ENCODE measurements at places on chromosomes 3 and 15.

- DNase-seq = peak; percentile 80
Observed at GRCh38 chr3:107117922-107118536, 259.2 kb upstream of the CCDC54 start.

DNA sequence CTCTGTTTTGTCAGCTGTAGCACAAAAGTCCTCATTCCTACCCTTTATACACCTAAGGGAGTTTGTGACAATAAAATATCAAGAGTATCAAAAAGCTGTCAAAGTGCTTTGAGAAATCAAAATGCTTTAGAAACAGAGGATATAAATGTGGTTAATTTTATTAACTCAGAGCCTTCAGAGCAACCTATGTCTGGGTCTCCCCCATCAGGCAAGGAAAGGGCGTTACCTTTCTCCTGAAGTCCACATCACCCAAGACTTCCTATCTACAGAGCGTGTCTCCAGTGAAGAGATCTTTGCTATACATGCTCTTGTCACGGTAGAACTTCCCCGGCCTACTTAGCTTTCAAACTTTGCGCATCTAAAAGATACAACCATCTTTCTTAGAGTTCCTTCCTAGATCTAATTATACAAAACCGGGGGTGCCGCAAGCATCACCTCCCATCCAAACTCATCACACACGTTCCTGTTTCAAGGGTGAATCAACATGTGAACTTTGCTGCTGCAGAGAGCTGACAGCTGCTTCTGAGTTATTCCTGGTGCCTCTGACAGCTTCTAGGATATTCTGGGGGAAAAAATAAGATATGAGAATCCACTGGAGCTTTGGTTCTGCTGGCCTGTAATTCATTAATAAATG lies 93.0 kb downstream of the RARB start:
- DNase-seq = no peak

- DNase-seq = no peak
Observed at GRCh38 chr3:101567528-101568317, 6.1 kb downstream of the TRMT10C start.

- no peak for DNase-seq
Observed at GRCh38 chr3:74091204-74091603, 466.5 kb upstream of the PDZRN3 start.

GRCh38 chr3:126908752-126909275 lies 74.1 kb upstream of the PLXNA1 start:
- DNase-seq = no peak

DNA sequence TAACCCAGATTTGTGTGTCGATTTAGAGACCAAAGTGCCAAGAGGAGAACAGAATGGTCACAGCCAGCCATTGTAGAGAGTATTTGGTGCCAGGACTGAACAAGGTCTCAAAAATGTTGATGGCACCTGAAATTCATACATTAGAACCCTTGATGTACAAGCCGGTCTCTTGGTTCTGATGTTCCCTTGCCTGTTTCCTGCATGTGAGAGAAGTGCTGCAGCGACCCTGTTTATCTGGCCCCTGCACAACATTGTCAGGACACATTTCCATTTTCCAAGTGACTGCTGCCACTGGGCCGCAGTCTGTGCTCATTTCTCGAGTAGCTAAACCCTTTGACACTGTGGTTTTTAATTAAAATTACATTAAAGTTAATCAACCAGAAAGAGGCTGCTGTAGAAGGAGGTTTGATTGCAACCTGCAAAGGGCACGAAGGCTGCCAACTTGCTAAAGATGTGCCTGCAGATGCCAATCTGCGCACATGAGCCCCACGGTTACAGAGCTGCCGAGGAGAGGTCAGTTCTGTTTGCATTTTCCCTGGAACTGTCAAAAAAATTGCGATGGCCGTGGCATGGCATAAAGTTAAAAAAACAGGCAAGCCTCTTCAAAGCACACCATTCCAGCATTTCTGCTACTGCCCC lies 136.4 kb upstream of the CMC1 start:
- DNase-seq = no peak

DNA sequence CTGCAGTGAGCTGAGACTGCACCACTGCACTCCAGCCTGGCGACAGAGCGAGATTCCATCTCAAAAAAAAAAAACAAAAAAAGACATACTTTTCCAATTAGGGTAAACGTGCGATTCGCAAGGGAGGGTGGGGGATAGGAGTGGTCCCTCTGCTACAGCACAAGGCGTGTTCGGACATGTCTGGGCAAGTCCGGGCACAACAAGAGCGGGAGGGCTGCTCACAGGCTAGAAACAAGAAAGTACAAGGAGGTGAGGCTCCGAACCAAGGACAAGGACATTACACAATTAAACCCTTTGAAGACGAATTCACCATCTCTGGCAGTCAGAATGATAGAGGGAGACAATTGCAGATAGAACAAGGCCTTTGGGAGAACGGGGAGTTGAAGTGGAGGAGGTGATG lies 32.2 kb upstream of the BCL2A1 start:
- no peak for DNase-seq

DNA sequence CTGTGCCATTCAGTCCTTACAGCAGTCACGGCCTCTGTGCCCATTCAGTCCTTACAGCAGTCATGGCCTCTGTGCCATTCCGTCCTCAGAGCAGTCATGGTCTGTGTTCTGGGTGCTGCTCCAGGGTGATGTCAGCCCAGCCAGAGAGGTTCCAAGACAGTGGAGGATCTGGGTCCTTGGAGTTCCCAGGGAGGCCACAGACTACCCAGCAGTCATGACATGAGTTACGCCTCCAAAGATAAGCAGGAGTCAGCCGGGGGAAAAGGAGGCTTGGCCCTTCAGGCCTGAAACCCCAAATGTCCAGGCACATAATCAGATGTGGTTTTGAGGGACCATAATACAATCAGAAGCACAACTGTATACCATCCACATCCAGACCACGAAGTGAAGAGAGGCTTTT lies 115.7 kb downstream of the ADAMTS17 start:
- no peak for DNase-seq

DNA sequence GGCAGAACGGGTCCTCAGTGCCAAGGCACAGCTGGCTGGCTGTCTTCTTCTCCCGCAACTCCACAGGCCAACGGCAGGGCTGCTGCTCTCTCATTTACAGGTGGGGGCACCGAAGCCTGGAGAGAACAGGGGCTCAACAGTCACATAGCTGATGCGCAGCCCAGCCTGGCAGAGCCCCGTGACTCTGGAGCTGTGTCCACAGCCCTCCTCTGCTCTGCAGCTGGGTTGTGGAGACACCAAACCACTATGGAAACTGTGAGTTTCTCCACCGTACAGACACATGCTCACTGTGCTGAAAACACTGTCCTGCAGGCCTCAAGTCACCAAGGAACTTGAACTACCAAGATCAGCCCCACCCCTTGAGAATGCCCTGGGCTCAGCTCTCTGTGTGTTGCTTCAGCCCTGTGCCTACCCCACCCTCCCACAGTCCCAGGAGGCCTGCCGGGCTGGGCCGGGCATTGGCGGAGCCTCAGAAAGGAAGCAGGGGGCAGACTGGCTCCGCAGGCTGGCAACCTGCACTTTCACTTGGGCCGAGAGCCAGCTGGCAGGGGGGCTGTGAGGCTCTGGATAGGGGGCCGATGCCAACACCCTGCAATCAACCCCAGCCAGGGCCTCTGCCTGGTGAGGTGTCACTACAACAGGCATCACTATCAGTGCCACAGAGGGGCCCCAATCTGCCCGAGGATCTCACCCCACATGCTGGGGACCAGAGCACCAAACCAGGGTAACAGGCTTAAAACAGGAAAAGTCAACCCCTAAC lies 113.7 kb upstream of the RPL32 start:
- DNase-seq = peak; percentile 81

DNA sequence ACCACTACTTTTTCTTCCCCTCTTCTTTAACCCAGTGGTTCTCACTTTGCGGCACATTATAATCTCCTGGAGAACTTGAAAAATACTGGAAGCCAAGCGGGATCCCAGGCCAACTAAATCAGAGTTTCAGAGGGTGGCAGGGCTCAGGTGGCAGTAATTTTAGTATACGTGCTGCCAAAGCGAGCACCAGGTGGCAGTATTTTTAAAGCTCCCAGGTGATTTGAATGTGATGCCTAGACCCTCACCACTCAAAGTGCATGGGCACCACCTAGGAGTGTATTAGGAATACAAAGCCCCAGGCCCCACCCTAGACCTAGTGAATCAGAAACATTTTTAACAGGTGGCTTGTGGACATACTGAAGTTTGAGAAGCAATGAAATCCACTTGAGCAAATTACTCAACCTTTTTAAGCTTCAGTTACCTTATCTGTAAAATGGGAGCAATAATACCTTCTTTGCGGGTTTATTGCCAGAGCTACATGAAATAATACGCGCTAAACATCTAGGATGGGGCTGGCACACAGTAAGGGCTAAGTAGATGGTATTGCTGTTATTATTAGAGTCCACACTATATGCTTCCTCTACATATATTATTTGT lies 8.3 kb downstream of the B3GALNT1 start:
- DNase-seq = no peak

GRCh38 chr15:62840526-62841268 lies 201.8 kb upstream of the TPM1 start:
- DNase-seq = no peak

DNA sequence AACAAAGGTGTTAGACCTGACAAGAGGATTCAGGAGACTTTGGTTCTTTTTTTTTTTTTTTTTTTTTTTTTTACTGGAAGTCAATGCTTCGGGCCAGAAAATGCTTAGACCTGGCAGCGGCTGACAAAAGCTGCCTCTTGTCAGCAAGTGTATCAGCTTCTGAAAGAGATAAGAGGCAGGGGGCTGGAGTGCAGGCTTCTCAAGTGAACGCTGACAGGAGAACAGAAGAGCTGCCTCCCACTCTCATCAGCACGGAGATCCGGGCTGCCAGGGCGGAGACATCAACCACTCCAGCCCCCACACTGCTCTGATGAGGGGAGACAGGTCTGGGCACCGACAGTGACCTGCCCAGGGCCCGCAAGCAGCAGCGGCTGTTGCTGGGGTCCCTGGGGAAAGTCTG lies 9.4 kb upstream of the SCN5A start:
- no peak for DNase-seq

- no peak for DNase-seq
Observed at GRCh38 chr3:114590309-114591047, 296.6 kb downstream of the TIGIT start.

DNA sequence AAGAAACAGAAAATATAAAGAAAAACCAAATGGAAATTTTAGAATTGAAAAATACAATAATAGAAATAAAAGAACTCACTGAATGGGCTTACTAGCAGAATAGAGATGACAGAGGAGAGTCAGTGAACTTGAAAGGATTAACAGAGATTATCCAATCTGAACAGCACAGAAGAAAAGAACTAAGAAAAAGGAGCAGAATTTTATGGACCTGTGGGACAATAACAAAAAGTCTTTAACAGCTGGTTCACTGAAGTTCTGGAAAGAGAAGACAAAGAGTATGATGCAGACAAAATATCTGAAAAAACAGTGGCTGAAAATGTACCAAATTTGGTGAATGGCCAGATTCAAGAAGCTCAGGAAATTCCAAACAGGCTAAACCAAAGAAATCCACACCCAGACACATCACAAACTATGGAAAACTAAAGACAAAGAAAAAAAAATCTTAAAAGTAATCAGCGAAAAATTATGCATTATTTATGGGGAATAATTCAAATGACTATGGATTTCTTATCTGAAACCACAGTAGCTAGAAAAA lies 9.7 kb upstream of the GNB5 start:
- DNase-seq = no peak

DNA sequence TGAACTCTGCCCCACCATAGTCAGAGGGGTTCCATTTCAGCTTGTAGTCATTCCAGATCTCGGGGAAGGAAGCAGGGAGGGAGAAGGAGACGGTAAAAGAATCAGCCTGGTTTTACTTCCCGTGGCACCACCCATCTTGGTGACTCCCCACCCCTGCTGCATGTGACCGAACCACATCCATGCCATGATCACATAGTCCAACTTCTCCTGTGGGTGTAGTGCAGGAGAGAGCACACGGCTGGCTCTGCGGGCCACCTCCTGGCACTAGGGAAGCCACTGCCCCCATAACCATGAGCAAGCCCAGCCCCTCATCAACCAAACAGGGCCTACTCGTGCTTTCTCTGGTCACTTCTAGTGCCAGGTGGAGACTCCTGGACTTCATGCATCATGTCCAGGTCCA lies 3.7 kb downstream of the CHRNA3 start:
- peak; percentile 7 for DNase-seq

GRCh38 chr3:186955898-186956696 lies 25.8 kb downstream of the ST6GAL1 start:
- no peak for DNase-seq

- no peak for DNase-seq
Observed at GRCh38 chr3:27147215-27147614, 222.0 kb downstream of the NEK10 start.

DNA sequence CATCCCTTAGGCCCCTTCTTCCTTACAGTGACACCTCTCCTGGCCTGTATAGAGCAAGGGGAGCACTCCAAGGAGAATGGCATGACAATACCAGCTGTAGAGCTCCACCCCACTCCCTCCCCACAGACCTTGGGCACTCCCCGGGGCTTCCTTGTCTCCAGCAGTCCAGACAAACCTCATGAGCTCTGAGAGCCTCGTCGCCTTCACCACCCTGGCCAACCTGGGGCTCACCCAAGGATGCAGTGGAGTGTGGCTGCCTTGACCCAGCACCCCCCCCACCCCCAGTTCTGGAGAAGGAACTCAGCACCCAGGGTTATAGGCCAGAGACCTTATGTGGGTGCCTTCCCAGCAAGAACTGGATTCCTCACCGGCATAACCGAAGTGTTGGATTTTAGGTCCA lies 7.4 kb upstream of the SLCO2A1 start:
- no peak for DNase-seq

- DNase-seq = no peak
Observed at GRCh38 chr3:75171630-75172230, 492.4 kb upstream of the FRG2C start.

- DNase-seq = no peak
Observed at GRCh38 chr3:17195856-17196604, 311.3 kb downstream of the PLCL2 start.

GRCh38 chr3:10238345-10239183 lies 9.7 kb upstream of the TATDN2 start:
- DNase-seq = no peak

DNA sequence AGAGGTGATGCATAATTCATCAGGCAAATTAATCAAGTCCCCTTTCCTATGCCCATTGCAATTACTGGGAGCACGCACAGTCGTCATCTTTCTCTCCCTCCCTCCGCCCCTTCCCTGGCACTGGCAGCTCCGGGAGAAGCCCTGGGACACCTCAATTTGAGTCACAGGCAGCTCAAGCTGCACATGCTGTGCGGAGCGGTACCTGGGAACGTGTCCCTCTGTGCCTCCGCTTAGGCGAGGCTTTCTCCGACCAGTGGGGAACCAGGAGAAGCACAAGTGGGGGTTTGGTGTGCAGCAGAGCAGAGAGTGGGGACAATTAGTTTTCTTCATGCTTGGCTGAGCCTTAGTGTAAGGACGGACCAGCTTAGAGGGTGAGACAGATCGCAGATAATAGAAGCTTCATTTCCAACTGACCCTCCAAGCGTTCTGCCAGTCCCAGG lies 88.3 kb downstream of the SOX14 start:
- no peak for DNase-seq

DNA sequence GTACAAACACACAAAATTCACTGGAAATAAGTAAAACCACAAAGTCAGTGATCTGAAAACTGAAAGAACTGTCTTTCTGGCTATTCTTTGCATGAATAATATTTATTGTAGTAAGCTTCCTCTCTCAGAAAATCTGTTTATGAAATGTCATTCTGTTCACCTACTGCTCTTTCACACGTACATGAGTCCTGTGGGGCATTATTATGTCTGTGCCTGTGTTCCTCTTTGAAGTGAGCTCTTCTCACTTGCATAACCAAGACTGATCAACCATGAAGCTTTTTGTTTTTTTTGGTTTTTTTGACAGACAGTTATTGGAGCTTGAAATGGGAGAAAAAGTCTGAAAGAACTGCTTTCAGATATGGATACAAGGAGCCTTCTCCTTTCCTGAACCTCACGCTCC lies 195.8 kb downstream of the PLCH1 start:
- DNase-seq = no peak

GRCh38 chr3:28250999-28251398 lies 9.6 kb downstream of the CMC1 start:
- DNase-seq = no peak

All from right hindlimb (tissue), 1 donor.